Fibroblast of lung (primary cell): ENCODE measurements at places on chromosomes 6 and 20. TPM values are rescaled to one million over a fixed set of nuclear protein-coding genes. Genes with fewer than 3 reads are reported as not detected.

DOK5 gene
- 16.9 and 19.2 TPM in 2 replicates for total RNA-seq

MOG gene
- total RNA-seq: not detected in 2 replicates

SLC22A3 gene
- total RNA-seq: under 0.01 and 0.26 TPM in 2 replicates

GGT7 gene
- 9.5 and 15.2 TPM in 2 replicates for total RNA-seq

ASIP gene
- total RNA-seq: not detected in 2 replicates

SNX14 gene
- 121 and 182 TPM in 2 replicates for total RNA-seq

DNA sequence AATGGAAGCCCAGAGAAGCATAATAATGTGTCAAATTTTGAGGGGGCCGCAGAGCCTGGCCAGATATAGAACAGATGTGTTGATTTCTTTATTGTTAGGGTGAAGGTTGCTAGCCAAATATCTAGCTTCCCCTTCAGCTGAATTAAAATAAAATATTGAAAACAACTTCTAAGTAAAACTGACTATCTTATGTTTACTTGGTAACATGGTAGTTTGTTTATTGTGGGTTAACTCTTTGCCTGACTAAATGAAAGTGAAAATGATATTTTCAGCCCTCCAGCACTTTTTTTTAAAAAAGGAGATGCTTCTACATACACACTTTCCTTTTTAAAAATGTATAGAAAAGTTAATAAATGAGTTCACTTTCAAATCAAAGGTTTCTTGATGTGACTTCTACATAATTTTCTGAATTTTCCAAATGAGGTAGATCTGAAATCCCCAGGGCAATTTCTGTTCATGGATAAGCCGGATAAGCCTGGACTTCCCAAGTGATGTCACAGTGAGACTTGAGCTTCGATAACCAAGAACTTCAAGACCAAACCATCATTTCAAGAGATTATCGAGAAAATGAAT lies 172.1 kb upstream of the OLIG3 start:
- DNase-seq: no peak

DNA sequence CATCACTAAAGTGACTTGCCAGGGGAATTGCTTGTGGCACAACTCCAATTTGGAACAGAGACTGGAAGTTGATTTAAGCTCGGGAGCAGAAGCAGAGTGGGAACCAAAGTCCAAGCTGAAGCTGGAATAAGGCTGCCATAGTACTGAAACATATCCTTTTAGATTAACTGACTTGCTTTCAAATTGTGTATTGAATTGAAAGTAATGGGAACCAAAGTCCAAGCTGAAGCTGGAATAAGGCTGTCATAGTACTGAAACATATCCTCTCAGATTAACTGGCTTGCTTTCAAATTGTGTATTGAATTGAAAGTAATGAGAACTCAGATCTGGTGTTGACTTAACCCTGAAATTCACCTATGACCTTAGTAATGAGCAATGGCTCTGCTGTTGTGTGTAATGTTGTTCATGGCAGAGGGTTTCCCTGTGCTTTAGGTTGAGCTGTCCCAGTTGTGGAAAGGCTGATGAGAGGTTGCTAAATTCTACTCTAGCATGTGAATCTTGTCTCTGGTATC lies 40.2 kb downstream of the CENPW start:
- DNase-seq: no peak

GRCh38 chr6:1611322-1611571 lies 1.5 kb downstream of the FOXC1 start:
- DNase-seq: peak; percentile 31

DNA sequence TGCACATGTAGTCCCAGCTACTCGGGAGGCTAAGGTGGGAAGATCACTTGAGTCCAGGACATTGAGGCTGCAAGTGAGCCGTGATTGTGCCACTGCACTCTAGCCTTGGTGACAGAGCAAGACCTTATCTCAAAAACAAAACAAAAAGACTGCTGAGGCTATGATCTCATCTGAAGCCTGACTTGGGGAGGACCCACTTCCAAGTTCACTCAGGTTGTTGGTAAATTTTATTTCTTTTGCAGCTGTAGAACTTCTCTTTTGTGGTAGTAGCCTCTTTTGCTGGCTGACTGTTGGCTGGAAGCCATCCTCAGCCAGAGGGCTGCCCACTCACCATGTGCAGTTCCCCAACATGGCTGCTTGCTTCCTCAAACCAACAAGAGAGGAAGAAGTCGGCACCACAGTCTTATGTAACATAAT lies 36.8 kb upstream of the ME1 start:
- DNase-seq: no peak

GRCh38 chr6:20669571-20670314 lies 135.5 kb downstream of the CDKAL1 start:
- no peak for DNase-seq

GRCh38 chr6:46381057-46381456 lies 110.2 kb downstream of the RCAN2 start:
- DNase-seq: no peak

- DNase-seq: peak; percentile 77
Observed at GRCh38 chr6:89323511-89323971, 8.4 kb upstream of the GABRR2 start.

DNA sequence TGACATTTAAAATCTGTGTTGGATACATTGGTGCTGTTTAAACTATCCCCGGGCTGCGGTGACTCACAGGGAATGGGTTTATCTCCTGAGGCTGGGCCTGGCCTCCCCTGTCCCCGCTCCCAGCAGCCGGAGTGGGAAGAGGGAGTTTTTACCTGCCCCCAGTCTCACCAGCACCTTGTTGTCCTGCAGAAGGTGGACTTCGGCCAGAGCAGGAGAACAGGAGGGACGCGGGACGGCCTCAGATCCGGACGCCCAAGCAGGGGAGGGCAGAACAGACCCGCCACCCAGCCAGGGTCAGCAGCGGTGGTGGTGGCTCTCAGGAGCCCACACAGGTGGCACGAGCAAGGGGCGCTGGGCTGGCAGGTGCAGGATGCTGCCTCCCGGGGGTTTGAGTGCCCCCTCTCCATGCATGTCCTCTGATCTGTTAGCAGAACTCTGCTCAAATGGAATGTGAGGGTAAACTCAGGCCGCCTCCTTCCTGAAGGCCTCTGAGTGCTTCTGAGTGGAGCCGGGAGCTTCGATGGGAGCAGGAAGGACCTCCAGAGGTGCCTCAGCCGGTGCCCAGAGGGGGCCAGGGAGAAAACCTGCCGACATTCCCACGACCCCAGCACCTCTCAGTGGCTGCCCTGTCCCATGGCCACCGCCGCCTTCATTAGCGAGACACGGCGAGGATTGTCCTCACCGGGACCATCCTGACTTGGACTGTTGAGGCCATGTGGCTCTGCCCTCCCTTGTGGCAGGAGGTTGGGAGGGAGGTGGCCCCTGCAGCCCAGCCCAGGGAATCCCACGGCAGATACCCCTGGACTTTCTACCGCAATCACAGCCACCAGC lies 43.4 kb upstream of the MRGBP start:
- DNase-seq: no peak

DNA sequence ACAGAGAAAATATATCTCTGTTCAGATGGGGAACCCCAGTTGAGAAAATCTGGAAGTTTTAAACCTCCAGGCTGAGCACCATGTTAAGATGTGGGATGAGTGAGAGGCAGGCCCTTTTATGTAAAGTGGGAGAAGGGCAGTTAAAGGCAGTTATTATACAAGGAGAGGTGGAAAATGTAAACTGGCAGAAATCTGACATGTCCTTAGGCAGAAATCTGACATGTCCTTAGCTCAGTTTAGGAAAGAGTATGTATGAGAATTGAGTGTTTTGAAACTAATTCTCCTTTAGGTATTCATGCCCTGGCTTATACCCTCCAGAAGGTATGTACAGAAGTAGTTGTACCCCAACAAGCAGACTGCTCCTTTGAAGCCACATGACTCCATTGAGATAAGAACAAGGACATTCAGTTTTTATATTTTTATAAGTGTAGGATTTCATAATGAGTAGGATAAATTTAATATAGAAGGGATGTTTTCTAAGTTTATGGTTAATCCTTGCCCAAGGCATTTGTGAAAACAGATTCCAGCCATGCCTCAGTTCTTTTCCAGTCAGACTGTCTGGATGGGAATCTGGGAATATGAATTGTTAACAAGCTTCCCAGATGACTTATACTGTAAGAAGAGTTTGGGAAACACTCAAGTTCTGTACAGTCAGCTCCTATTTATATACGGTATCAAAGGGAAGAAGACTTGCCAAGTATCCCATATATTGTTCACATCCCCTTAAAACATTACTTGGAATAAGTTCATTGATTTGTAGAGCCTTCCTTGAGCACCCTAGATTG lies 87.7 kb downstream of the SCAND1 start:
- DNase-seq: no peak

- peak; percentile 80 for DNase-seq
Observed at GRCh38 chr6:83430611-83431544, at the start of gene ME1. ME1 (minus strand) TSS chr6:83431051; CDS start chr6:83430954, 97 bp downstream.

GRCh38 chr6:134634966-134635365 lies 314.9 kb downstream of the ALDH8A1 start:
- no peak for DNase-seq

GRCh38 chr20:2101057-2101864 lies at the start of gene STK35:
STK35 (plus strand) TSS chr20:2101827; CDS start chr20:2101882, 55 bp downstream.
- DNase-seq: no peak

DNA sequence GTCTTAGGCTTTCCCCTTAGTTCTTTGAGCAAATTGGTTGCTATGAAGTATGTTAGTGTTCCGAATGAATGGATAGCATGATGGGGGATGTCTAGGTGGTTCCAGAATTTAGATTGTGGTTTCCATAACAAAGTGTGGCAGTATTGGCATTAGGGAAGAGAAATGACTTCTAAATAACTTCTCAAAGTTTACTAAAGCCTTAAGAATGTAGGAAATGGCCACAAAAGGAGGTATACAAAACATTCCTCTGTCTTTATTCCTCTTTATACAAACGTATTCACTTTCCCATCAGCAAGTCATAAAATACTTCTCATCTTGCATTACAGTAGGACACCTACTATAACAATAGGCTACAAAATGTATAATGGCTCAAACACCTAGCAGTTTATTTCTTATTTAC lies 279.6 kb downstream of the ESR1 start:
- peak; percentile 74 for DNase-seq

- DNase-seq: no peak
Observed at GRCh38 chr6:129267028-129267427, 384.1 kb downstream of the LAMA2 start.
